ENCODE measurements at places on chromosomes 12 and 14.
A peak's percentile ranks its signal among the peaks of the same experiment; 100 is the strongest.

DNA sequence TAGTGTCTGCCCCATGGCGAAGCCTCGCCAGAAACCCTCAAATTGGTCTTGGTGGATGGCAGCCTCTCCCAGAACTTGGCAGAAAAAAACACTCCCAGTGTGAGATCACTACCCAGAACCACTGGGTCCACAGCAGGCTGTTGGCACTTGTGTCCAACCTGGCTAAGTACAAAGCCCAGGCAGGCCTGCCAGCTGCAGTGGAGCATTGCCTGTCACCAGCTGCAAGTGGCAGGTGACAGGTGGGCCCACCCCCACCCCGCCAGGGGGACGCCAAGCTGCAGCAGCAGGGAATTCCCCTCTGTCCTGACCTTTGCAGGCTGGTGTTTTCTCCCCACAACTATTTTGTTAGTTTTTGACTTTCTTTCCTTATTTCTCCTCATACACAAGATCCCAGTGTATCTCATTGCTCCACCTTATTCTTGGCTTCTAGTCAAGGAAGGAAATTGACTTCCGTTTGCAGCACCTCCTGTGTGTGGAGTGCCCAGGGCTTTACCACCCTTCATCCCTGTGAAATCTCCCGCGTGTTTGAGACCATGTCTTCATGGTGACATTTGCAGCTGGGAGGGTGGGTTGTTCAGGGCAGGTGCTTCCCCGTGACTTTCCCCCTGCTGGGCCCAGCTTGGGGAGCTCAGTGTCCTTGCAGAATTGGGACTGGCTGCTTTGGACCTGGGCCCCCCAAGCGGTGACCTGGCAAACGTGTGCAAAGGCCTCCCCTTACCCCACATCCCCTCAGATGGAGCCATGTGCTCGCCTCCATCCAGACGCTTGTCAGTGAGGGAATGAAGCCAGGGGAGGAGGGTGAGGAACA lies 73.8 kb upstream of the RIN3 start:
- DNase-seq: no peak

GRCh38 chr12:28227251-28227650 lies 37.0 kb downstream of the CCDC91 start:
- no peak for DNase-seq

GRCh38 chr12:74076918-74077317 lies 460.7 kb upstream of the ATXN7L3B start:
- no peak for DNase-seq

DNA sequence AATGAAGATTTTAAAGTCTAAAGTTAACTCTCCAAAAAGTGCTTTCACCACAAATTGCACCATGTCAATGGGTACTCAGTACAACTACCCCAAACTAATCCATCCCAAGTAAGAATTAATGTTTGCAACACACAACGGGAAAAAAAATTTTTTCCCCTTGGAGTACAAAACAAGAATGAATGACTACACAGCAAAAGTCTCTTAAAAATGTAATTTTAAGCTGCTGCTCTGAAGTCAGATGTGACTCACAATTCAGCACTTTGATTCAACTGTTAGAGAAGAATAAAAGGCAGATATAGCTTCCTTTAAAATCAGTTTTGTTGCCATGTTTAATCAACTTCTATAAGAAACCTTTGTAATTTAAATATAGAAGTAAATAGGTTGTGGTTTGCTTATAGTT lies 42.5 kb upstream of the VPS33A start:
- no peak for DNase-seq

- DNase-seq: no peak
Measured at GRCh38 chr14:62329427-62329826, 567.2 kb downstream of the SNAPC1 start.

- DNase-seq: no peak
Measured at GRCh38 chr12:6073426-6073825, 51.0 kb downstream of the VWF start.

DNA sequence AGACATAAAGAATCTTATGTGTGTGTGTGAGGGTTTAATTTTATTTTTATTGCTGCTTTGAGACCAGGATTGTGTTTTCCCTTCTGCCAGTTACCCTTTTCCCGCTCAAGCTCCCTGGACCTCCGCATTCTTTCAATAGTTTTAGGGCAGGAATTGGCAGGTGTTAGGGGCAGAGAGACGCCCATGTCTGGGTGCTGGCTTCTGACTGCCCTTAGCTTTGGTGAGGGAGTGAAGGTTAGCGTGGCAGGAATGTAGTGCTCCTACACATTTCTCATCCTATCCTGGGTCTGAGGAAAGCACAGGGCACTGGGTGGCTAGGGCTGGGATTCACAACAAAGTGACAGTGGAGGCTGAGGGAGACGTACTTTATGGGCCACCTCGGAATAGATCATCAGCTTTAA lies 428.1 kb downstream of the ZFP36L1 start:
- DNase-seq: no peak

DNA sequence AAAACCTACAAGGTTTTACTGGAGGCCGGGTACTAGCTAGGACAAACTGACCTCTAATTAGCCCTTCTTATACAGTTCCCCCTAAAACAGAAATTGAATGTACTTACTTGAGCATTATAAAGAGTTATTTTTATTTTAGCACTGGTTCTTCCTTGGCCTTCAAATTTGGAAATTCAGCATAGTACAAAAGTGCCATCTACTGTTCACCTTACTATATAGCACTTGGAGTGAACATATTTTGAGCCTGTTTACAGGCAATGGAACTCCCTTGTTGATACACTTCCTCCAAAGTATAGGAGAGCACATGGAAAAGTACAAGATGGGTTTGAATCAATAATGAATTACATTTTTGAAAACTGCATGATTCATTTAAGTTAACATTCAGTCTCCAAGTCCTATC lies 3.9 kb upstream of the POC1B start:
- no peak for DNase-seq

GRCh38 chr14:46651526-46652144 lies at the start of gene RPL10L:
RPL10L (minus strand) TSS chr14:46651781; CDS start chr14:46651736, 45 bp downstream.
- no peak for DNase-seq

- DNase-seq: no peak
Measured at GRCh38 chr14:58805605-58806409, 168.0 kb downstream of the DACT1 start.

DNA sequence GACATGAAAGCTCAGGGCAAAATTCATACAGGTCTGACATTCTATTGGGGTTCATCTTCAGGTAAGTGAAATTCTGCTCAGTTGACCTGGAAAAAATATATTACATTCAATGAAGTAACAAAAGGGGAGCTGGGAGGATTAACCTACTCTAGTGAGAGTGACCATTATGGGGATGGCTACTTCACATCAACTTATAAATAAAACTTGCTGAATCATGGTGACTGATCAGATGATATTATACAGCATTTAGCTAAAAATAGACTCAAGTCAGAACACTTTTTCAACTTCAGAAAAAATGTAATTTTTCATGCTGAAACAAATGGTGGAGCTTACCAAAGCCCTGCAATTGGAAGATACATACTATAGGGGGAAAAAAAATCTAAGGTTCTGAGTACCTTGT lies 800.2 kb downstream of the FSCB start:
- DNase-seq: no peak

DNA sequence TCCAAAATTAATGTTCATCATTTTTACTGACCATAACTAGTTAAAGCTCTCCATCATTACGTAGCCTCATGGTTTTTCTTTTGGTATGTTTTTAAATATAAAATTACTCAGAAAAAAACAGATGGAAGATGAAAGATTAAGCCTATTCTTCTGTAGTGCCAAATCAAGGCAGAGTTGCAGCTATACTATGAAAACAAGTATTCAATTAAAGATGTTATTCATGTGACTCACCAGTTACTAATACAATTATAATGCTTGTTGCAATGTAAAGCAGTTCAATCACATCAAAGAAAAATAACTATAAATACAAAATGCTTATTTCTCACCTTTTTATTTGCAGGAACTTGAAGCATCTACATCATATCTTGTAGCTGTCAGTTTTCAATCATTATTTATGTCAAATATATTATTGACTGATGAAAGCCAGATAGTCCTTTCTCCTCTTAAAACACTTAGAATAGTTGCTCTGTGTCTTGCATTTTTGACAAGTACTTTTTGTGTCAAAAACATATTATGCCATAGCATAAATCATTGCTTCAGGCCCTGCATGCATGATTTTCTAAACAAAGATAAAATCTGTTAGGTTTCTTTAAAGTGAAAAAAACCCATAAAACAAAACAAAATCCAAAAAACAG lies 36.0 kb upstream of the TRHDE start:
- DNase-seq: no peak

- DNase-seq: no peak
Measured at GRCh38 chr12:501722-502447, 42.1 kb downstream of the B4GALNT3 start.

DNA sequence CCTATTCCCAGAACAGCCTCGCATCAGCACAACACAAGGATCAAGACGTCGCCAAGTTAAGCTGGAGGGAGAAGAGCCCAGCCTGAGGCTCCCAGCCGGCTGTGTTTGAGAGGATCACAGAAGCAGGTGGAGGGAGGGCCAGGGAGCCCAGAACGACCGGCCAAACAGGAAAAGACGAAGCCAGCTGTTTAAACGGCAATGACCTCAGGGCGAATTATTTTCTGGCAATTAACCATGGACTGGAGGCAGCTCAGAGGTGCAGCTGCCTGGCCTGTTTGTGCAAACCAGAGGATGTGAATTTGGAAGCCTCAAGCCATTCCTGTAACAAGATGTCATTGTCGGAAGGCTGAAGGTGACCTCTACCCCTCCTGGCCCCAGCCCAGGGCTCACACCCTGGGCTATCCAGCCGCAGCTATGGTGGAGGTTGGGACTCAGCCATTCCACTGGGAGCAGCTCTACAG lies 175.8 kb upstream of the PRMT8 start:
- DNase-seq: no peak

DNA sequence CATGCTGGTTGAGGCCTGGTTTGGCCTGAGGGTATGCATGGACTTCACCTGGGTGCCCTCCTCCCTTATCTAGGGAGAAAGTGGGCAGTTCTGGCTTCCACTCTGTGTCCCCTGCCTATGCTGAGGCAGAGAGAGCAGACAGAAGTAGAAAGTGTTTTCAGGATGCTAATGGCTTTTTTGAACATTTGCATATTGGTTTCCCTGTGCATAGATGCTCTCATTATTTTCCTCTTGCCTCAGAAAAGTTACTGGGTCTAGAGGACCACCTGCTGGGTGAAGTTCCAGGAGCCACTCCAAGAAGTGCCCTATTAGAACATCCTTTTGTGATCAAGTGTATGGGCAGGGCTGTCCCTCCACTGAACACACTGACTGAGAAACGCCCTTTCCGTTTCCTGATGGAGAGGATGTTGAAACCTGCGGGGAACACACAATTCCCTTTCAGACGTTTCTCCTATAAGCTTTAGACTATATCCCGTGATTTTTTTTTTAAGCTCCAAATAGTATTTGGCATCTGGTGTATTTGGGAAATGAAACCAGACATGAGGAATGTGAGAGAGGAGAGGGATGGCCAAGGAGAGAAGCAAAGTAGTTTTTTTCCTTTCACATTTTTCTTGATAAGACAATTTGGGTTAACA lies 66.6 kb downstream of the DAAM1 start:
- no peak for DNase-seq

DNA sequence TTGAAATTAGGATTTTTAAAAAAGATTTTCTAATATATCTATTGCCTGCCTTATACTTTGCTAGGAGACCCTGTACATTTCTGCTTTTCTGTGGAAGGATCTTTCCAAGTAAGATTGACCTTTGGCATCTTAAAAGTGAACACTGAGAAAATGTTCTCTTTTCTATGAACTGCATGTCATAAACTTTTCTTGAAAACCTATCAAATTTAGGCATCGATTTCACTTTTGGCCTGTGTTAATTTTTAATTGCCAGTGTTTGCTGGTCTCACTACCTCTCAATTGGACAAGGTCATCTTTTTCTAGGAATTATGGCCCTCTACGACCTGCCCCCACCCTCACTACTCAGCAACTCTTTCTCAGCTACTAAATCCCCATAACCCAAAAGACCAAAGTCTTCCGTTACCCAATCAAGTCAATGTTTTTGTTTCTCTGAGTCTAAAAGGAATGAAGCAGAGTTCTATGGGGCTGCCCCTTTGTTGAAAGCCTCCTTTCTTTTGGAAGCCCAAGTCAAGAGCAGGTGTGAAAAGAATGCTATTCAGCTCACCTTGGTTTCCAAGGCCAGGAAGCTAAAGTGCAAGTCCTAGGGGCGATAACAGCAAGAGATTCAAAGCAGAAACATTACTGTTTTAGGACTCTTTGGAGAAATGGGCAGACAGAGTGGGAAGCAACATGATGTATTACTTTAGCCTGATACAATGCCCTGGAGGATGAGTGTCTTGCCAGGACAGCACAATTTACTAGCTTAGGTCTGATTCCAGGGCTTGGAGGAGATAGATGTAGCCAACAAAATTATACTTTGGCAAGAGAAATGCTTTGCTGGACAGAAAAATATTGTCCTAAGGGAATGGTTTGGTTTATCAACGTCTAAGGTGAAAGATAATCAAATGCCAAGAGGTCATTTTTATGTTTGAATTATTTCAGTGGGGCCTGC lies 55.0 kb downstream of the IGF1 start:
- DNase-seq: no peak

GRCh38 chr12:106631150-106631549 lies 48.3 kb downstream of the RFX4 start:
- no peak for DNase-seq

DNA sequence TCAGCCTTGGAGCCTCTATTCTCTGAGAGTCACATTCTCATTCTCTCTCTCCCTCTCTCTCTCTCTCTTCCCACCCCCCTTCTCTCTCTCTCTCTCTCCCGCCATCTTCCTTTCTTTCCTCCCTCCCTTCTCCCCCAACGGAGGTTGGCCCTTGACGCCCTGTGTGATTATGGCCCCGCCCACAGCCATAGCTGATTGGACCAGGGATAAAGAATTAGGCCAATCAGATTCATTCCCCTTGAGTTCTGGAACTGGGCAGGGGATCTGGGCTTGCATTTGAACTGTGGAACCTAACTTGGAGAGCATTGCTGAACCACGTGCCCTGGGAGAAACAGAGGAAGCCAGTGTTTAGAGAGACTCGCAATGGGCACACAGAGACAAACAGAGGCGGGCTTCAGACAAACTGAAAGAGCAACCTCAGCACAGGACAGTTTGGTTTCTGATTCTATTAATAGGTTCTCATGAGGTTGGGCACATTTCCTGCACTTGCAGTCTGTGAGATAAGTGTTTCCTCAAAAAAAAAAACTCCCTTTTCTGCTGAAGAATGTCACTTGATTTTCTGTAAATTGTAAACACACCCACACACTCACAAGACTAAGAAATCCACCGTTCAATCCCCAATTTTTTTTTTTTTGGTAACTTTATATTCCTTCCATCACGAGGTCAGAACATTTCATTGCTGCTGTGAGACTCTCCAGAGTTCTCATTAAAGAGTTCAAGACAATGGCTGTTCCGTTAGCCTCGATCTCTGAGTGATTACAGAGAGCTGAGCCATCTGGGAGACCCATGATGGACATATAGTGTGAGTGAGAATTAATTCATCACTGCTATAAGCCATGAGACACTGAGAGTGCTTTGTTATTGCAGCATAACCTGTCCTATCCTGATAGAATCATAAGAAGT lies 3.5 kb upstream of the P2RX7 start:
- DNase-seq: peak; percentile 42
